ENCODE measurements at places on chromosomes 7 and 10.

DNA sequence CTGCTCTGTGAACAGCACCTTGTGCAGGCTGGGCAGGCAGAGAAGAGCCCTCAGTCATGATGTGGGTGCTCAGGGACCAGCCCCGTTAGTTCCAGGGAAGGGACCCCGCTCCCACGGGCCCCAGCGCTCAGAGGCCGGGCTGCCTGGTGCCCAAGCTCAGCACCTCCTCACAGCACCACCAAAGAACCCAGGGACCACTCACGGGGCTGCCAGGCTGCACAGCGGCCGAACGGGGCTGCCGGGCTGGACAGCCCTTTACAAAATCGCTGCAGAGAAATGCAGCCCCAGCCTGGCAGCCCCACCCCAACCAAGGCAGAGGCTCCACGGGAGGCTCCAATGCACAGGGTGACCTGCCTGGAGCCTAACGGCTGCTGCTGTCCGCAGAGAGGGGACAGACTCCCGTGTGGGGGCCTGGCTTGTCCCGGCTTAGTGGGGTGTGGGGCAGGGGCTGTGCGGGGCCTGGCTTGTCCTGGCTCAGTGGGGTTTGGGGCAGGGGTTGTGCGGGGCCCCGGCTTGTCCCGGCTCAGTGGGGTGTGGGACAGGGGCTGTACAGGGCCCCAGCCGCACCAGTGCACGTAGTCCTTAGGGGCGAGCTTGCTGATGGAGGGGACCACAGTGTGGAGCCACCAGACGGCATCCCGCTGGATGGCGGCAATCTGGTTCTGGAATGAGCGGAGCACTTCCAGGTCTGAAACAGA, 9.2 kb downstream of the INTS1 start:
- DNase-seq, result no peak

GRCh38 chr10:73485320-73485719, 10.5 kb downstream of the PPP3CB start:
- no peak for DNase-seq

GRCh38 chr7:1268866-1269265, 36.2 kb downstream of the UNCX start:
- no peak for DNase-seq

DNA sequence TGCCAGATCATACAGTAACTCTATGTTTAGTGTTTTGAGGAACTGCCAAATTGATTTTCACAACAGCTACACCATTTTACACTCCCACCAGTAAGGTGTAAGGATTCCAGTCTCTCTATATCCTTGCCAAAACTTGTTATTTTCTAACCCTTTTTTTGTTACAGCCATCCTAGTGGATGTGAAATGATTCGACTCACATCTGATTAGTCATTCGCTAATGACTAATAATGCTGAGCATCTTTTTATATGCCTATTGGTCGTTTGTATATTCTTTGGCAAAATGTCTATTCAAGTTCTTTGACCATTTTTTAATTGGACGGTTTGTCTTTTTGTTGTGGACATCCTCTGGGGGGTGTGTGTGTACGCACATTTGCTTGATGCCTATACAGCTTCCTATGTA, 142.8 kb downstream of the DGKB start:
- DNase-seq, result no peak

- DNase-seq, result no peak
Measured at GRCh38 chr10:132593900-132594876, 56.6 kb downstream of the INPP5A start.

GRCh38 chr7:66641526-66641871, 12.8 kb downstream of the KCTD7 start:
- no peak for DNase-seq

DNA sequence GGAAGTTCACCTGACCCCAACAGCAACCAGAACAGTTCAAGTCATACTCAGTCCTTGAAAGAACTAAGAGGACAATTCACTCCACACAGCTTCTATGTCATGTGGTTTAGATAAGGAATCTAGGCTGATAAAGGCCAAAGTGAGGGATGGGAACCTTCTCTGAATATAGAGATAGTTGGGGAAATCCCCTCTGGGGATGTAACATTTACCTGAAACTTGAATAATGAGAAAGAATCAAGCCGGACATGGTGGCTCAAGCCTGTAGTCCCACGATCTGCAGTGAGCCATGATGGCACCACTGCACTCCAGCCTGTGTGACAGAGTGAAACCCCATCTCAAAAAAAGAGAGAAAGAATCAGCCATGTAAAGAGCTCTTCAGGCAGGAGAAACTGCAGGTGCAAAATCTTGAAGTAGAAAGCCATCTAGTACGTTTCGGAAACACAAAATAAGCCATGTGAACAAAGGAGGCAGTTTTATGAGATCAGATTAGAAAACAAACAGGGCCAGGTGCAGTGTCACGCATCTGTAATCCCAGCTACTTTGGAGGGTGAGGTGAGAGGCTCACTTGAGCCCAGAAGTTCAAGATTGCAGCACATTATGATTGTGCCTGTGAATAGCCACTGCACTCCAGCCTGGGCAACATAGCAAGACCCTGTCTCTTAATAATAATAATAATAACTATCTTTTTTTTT, 4.5 kb upstream of the DNMBP start:
- DNase-seq, result no peak

- DNase-seq, result no peak
Measured at GRCh38 chr7:151077705-151078232, 2.8 kb downstream of the FASTK start.

DNA sequence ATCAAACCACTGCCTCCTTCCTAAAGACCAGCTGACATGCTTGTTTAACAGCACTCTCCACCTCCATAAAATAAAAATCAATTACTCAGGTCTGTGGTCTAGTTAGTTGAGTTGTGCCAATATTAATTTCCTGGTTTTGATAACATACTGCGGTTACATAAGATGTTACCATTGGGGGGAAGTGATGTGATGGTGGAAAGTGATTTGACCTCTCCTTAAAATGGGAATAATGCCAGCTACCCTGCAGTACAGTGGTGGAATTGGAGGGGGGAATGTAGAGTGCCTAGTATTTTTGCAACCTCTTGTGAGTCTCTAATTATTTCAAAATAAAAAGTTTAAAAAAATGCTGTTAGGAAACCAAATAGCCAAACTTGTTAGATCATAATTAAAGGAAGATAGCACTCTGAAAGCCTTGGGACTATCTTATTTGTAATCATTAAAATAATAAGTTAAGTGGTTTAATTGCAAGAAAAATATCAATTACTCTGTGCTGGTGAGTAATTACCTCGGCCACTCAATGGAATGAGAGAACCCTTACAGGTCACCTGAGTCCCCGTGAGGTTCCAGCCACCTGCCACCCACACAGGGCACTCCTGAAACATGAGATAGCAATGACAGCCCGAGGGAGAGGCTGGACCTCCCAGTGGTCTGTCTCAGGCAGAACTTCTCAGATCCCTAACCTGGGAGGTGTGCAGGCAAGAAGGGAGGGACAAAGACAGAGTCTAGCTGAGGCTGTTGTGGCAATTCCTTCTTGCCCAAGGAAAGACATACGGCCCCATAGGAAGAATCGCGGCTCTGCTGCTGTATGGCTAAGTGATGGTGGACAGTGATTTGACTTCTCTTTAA, 94.1 kb downstream of the SH3PXD2A start:
- no peak for DNase-seq

DNA sequence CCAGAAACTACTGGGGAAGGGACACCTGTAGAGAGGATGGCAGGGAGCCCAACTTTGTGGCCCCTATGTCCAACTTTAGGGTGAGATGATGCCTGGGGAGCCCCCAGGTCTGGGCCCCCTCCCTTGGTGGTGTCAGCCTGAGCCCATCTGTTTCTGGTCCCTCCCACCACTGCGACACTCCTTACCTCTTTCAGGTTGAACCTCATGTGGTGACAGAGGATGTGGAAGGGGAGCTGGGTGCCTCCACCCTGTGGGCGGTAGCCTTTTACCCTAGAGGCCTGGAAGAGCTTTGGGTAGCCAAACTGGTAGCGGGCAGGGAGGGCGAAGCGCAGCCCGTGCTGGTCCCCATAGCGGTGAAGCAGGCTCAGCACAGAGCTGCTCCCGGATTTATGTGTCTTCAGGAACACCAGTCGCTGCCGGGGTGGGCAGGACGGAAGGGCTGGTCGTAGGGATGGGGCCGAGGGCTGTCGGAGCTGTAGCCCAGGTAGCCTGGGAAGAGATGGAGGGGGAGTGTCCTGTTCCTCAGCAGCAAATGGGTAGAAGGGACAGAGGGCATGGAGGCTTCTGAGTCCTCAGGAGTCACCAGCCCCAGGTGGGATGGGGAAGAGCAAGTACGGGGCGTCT, 2.0 kb downstream of the GAL3ST4 start:
- DNase-seq, result no peak

DNA sequence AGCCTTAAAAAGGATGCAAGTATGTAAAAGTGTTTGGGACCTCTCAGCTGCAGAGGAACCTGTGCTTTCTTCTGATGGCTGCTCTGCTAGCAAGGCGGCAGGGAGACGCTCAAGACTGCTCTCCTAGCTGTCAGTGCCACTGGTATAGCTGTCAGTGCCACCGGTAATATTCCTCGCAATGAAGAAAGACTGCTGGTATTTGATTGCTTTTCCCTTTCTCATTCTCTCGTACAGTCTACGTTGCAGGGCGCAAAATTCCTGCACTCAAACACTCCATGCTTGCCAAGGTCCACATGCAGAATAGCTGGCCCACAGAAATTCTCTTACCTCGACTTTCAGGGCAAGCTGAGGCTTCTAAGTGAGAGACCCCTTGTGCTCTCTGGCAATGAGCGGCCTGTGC, 432.6 kb upstream of the KLF6 start:
- DNase-seq, result no peak

DNA sequence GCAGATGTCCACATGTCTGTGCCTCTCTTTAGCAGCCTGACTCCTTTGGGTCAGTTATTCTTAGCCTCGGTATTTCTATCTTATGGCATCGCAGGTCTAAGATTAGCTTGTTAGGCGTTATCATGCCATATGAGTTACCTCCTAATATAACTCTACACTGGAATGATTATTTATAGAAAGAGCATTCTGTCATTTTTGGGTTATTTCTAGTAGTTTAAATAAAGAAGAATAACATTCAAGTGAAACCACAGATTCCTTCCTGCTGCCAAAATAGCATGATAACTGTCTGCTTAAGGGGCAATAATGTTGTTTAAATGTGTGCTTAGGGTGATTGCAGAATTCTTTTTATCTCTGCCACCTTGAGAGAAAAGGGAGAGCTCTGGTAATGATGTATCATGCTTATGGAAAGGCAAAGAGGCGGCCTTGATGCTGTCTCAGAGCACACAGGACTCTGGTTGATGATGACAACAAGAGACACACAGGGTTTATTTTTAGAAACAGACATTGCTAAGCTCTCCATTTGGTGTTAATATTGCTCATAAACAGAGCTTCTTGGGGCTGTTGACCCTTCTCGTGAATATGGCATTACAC, 10.4 kb downstream of the HDAC9 start:
- DNase-seq, result no peak

DNA sequence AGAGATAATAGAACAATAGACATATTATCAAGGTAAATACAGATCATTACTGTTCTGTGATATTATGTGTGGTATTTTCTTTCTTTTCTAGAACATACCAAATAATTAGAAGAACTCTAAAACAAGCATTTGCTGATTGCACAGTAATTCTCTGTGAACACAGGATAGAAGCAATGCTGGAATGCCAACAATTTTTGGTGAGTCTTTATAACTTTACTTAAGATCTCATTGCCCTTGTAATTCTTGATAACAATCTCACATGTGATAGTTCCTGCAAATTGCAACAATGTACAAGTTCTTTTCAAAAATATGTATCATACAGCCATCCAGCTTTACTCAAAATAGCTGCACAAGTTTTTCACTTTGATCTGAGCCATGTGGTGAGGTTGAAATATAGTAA, 185.5 kb downstream of the CFTR start:
- no peak for DNase-seq

GRCh38 chr7:121083790-121084251, 95.3 kb downstream of the CPED1 start:
- DNase-seq, result no peak

Data from NCI-H1048 (cell line).